ENCODE measurements at places on chromosomes 16 and 17.
A peak's percentile ranks its signal among the peaks of the same experiment; 100 is the strongest.

- DNase-seq: no peak
Observed at GRCh38 chr17:44761932-44762810, 3.4 kb downstream of the ADAM11 start.

GRCh38 chr17:73803964-73804435 lies 159.8 kb upstream of the SDK2 start:
- no peak for DNase-seq

DNA sequence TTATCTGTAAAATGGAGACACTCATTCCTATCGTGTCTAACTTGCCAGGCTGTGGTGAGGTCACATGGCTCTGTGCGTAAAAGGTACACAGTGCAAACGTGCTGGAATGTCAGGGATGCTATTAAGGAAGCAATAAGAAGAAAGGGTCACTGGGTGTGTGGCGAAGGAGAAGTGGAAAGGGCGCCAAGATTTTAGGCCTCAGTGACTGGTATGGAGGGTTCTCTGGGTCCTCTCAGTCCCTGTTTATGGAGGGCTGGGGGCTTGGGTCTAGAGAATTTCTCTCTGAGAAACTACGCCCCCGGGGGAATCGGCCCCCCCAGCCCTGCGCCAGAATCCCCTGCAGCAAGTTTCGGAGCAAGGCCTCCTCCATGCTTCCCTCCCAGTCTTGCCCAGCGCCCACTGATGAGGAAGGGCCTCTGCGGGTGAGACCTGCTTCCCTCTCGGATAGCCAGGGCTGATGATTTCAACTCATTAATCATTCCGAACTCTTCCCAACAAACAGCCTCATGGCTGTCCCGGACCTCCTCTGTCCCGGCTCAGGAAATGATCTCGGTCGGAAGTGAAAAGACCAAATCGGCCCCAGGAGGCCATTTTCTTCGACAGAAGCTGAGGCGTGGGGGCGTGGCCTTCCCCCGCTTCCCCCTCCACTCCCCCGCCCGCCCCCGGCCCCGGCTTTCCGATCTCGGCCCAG lies 1.2 kb upstream of the HEXIM1 start:
- peak; percentile 65 for DNase-seq

DNA sequence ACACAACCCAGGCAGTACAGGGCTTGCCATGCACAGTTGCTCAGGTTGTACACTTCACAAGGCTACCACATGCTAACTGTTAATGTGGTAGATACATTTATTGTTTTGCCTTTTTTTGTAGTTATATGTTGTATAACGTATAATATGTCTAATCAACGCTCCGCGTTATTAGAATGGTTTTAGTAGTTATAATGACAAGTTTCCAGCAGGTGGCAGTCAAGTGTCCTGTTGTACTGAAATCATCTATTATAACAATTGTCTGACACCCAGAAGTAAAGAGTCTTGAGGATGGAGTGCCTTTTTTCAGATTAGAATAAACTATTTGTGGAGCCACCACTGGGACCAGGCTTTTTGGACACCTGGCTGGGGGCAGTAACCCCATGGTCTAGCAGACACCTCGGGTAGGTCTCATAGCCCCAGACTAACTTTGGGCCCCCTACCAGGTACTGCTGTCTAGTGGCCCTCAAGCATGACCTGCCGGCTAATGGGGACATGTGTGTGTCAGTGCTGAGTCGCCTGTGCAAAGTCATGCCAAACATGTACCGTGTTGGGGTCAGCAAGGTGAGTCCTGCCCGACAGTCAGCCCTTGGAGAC lies 32.8 kb downstream of the MYO15A start:
- peak; percentile 16 for DNase-seq

GRCh38 chr17:43444223-43445008 lies 39.4 kb upstream of the DHX8 start:
- DNase-seq: no peak

- no peak for DNase-seq
Observed at GRCh38 chr16:73717266-73717974, 579.2 kb upstream of the PSMD7 start.

- no peak for DNase-seq
Observed at GRCh38 chr16:4323845-4324488, 8.1 kb downstream of the GLIS2 start.

DNA sequence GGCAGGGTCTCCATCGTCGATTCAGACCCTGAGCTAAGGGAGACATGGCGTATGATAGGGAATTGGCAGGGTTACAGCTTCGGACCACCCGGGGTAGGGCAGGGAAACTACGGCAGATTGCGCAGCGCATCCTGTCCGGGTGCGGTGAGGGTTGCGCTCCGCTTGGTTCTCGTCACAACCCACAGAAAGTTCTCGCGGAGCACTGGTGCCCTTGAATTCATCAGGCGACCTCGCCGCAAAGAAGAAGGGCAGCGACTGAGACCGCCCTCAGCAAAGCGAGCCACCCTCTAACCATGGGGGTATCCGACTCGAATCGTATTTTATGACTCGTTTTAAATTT lies 1.2 kb downstream of the HS3ST3B1 start:
- peak; percentile 53 for DNase-seq

DNA sequence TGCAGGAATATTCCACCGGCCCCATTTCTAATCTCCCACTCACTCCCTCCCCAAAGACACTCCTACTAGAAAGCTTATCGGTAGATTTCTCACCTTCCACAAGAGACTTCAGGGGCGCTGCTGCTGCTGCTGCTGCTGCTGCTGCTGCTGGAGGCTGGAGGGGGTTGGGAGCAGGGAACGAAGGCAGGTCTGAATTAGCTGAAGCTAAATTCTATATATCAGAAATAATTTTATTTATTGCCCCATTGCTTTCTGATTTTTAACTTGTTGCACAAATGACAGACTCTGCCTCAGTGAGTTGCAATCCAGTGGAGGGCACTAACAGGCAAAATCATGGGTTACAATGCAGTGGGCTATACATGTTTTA lies 25.8 kb upstream of the HLF start:
- peak; percentile 11 for DNase-seq

DNA sequence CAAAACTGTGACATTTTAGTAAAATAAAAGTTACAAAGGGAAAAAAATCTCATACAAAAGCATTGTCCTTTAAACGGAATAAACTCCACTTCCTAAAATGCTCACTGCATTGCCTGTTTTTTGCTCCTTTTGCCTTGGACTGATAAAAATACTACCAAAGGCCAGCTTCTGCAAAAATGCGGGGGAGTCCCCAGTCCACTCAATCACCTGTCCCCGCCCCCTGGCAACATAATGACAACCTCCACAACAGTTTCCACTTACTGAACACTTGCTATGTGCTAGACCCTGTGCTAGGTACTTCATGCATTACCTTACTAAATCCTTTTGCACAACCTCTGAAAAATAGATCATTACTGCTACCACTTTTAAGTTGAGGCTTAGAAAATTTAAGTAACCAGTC lies 172.7 kb upstream of the CCL2 start:
- DNase-seq: no peak

- no peak for DNase-seq
Observed at GRCh38 chr16:9706217-9706836, 475.9 kb downstream of the GRIN2A start.

DNA sequence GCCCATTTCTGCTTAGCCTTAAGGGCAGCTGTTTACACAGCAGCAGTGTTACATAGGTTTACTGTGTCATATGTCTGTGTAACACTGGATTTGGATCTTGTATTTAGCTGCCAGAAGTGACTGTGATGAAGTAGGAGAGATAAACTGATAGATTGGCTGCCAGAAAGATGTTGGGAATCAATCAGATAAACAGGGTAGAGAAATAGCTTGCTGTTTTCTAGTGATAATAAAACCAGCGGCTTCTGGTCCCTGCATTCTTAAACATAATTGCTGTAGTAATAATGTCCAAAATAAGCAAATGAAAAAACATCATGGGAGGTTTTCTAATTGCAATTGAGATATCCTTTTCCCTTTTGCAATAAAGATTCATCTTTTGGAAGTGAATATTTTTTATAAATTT lies 68.7 kb downstream of the AATF start:
- DNase-seq: no peak

DNA sequence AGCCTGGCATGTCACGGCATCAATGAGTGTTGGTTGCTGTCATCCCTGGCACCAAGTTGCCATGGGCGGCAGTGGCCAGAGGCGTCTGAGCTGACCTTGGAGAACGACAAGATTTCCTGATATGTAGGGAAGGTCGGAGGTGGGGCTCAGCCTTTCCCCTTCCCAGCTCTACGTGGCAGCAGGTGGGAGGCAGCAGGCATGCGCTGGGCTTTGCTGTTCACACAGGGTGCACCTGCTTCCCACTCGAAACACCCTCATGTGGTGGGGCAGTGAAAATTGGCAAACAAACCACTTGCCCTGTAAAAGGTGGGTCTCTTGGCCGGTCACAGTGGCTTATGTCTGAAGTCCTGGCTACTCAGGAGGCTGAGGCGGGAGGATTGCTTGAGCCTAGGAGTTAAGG lies 12.3 kb upstream of the TFAP4 start:
- no peak for DNase-seq

DNA sequence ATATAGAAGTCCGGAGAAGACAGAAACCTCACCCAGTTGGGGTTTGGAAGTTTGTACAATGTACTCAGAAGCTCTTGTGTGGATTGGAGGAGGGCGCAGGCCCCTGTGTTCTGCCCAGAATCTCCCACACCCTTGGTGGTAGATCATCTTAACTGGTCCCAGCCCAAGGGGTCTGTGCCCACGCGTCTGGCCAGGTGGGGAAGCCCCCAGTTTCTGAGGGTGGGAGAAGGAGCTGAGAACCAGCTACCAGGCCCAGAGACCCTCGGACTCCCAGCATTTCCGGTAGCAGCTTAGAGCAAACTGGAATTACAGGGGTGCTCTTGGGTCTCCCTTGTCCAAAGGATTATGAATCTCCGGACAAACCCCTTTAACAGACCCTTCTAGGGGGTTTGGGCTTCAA lies 2.3 kb upstream of the PPP1R9B start:
- no peak for DNase-seq

DNA sequence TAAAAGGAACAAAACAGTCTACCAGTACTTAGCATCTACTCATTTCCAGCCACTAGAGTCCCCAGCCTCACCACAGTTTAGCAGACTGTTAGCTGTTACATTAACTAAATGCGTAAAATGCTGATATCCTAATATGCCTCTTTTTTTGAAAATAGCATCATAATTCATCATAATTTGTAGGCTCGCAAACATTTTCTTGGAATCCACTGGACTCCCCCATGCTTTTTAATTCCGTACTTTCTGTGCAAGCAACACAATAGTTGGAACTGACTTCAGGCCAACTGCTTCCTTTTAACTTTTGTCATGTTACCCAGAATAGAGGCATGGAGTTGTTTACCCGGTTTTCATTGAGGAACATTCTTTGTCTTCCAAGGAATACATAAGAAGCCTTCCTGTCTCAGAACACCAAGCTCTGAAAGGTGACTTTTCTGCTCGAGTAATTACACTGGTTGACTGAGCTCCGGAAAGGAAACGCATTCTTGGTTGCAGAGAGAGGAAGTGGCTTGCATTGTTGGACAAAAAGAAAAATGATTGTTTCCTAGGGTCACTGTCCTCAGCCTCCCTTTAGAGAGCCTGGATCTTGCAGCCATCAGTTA lies 30.9 kb upstream of the SEC14L1 start:
- DNase-seq: no peak

GRCh38 chr17:58960068-58960467 lies 146.6 kb downstream of the TRIM37 start:
- no peak for DNase-seq

GRCh38 chr17:385178-385835 lies 32.7 kb upstream of the RPH3AL start:
- peak; percentile 8 for DNase-seq

DNA sequence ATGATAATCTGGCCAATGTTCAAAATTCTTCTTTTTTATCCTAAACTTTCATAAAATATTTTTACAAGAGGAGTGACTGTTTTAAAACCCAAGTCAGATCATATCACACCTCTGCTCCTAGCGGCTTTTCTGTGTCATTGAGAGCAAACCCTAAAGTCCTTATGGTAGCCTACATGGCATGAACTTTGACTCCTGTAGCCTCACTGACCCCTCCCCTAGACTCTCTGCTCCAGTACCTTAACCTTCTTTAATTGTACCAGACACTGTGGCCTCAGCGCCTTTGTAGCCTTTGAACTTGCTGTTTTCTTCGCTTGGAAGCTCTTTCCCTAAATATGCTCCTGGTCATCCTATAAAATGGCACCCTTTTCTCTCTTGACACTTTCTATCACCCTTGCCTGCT lies 7.3 kb upstream of the SMPD3 start:
- no peak for DNase-seq
